ENCODE measurements at places on chromosomes 12 and 14.

DNA sequence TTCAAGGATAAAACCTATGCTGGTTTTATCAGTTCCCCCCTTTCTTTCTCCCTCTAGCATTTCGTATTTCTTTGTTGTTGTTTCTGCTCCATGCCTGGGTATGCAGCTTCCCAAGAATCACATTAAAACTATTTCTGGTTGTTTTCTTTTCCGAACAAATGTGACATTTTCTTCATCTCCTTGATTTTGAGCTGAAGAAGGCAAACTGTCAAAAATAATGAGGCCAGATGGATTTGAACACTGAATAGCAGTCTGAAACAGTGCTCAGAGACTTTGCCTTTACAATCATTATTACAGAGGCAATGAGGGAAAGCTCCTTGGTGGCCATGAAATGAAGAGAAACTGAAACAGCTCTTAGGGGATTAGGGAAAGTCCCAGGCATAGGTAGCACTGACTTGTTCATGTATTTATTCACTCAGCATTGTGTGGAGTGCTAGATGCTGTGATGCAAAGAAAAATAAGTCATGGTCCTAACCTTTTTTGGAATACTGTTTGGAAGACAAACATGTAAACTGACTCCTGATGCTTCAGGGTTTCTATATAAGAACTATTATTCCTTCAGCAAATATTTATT lies 319.5 kb downstream of the FUT8 start:
- no peak for DNase-seq

GRCh38 chr12:57733928-57734327 lies 4.6 kb downstream of the AGAP2 start:
- no peak for DNase-seq

DNA sequence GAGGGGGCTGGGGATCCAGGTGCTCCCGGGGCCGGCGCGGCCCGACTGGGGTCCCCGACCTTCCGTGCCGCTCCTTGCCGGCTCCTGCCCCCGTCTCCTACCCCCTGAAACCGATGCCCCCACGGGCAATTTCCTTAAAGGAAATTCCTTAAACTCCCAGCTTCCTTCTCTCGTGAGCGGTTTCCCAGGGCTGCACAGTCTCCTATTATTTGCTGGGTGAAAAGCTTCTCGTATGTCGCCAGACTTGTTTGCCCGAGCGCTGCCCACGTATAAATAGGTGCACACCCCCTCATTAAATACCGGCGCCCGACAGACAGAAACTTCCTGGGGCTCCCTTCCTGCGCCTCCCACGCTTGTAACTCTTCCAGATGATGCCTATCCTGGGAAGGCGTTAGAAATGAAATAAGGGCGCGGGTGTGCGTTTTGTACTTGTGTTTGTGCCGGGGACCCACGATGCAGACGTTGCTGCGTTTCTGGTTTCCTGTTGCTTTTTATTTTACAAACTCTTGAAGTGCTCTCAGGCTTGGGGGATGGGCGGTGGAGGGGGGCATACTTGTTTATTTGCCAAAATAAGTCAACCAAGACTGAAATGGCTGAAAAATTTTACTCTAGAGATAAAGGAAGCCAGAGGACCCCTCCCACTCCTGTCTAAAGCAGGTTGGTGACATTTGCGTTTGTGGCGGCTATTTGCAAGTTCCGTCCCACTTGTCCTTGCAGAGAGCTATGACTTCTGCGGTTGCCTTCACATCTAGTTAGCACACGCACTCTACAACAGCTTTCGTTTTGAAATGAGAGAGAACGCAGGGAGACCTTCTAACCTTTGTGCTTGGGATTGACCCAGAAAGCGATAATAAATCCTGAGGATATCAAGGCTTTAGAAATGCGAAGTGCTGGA lies 1.0 kb downstream of the HIP1R start:
- DNase-seq: peak; percentile 62

DNA sequence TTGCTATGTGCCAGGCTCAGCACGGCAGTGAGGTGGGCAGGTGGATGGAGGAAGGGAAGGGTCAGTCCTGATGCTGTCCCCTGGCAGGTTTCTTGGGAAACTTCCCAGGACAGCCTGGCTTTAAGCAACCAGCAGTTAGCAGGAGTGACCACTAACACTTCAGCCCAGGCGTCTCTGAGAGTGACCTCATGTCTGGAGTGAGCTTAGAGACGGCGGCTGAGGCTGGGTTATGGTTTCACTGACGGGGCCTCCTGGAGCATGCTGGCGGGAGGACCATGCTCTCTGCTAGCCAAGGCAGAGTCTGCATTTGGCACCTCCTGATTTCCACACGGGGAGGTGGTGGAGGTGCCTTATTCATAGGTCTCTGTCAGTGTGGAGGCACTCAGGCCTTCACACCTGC lies 2.5 kb downstream of the HHIPL1 start:
- no peak for DNase-seq

DNA sequence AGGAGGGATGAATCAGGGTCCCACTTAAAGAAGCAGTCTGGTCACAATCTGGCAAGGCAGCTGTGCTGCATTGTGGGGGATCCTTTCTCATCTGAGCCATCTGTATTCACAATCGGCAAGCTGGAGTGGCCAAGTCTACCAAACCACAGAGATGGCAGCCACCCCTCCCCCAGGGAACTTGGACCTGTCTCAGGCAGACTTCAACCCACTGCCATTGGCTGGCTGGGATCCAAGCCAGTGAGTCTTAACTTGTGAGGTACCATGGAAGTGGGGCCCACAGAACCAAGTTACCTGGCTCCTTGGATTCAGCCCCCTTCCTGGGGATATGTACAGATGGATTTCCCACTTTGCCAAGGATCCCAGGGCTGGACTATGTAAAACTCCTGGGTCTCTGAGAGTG lies 196.8 kb downstream of the SLC16A7 start:
- DNase-seq: no peak

- DNase-seq: no peak
Measured at GRCh38 chr12:92272061-92272964, 126.7 kb upstream of the BTG1 start.

- no peak for DNase-seq
Measured at GRCh38 chr14:51396222-51396815, 156.3 kb downstream of the TMX1 start.

GRCh38 chr14:99699861-99700260 lies 15.8 kb downstream of the CYP46A1 start:
- DNase-seq: no peak

- no peak for DNase-seq
Measured at GRCh38 chr12:43098071-43098470, 453.9 kb downstream of the ADAMTS20 start.

- DNase-seq: no peak
Measured at GRCh38 chr12:124812979-124813378, 50.7 kb downstream of the SCARB1 start.

DNA sequence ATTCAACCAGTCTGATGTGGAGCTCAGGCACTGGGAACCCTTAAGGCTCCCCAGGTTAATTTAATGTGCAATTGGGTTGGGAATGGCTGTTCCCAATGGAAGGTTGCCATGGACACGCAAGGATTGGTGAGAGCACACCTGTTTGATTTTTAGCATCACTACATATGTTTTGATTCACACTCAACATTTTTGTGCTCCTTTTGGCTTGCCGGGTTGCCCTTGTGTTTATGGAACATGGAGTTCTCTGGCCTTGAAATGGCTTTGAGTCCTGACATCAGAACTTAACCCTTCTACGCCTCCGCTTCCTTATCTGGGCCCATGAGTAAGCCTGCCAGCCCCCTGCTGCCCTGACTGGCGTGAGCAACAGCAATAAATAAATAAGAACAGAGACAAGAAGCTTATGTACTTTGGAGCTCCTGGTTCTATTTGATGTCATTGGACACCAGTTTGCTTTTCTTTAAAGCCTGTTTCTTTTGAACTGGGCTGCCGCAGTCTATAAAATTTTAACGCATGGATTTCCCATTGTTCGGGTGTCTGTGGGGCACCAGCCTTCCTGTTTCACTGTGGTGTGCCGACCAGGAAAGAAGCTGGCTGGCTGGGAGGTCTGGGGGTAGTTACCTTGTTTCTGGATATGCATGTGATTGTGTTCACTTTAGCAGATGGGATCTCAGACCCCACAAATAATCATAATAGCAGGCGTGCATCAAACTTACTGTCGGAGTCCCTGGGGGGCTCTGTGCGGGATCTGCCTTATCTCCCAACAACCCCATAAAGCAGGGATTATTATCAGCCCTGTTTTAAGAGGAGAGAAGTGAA lies 27.8 kb downstream of the TBX3 start:
- no peak for DNase-seq

- DNase-seq: no peak
Measured at GRCh38 chr12:74889563-74890236, 319.9 kb downstream of the KCNC2 start.

GRCh38 chr14:75258803-75259509 lies 19.7 kb upstream of the FOS start:
- DNase-seq: peak; percentile 96

GRCh38 chr12:131865180-131865875 lies 29.1 kb upstream of the ULK1 start:
- DNase-seq: no peak

GRCh38 chr12:89863968-89864367 lies 155.3 kb upstream of the ATP2B1 start:
- no peak for DNase-seq

DNA sequence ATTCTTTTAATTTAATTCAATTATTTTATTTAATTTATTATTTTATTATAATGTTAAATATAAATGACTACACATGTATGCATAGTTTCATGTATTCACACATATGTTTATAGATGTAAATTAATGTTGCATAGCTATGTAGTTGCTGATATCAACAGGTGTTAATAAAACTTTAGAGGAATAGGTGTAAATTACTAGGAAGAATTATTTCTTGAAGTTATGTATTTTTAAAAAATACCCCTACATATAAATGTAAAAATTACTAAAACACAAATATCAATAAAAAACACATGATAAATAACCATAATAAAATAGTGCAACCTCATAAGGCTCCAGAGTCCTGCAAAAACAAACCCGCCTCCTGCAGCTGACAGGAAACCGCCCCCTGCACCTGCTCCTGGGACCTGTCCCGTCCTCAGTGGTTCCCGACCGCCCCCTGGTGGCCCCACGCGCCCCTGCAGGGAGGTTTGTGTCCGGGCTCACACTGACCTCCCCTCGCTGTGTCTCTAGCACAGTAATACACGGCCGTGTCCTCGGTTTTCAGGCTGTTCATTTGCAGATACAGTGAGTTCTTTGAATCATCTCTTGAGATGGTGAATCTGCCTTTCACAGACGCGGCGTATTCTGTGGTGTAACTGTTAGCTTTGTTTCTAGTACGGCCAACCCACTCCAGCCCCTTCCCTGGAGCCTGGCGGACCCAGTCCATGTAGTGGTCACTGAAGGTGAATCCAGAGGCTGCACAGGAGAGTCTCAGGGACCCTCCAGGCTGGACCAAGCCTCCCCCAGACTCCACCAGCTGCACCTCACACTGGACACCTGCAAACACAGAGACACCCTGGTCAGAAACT lies 1264.0 kb downstream of the TMEM121 start:
- peak; percentile 92 for DNase-seq

DNA sequence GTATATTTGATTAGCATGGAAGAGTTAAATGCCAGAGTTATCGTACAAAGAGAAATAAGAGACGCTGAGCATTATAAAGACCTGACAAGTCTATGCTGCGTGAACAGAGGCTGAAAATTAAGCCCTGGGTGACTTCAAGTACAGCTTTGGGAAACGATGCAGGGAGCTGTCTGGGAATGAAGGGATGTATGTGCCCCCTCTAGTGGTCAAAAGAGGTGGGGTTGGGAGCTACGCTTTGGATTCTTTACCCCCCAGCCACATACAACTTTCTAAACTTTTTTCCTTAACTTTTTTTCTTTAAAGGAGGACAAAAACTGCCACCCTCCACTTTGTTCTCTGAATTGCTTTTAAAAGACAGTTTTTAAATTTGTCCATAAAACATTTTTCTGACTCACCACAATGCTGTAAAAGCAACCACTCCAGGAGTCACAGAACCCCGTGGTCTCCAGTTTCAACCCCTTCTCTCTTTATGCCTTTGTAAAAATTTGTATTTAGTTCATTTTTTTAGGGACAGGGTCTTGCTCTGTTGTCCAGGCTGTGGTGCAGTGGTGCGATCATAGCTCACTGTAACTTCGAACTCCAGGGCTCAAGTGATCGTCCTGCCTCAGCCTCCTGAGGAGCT lies 59.4 kb downstream of the ZNF664 start:
- no peak for DNase-seq

GRCh38 chr12:42691991-42692557 lies 102.5 kb upstream of the PRICKLE1 start:
- DNase-seq: no peak

DNA sequence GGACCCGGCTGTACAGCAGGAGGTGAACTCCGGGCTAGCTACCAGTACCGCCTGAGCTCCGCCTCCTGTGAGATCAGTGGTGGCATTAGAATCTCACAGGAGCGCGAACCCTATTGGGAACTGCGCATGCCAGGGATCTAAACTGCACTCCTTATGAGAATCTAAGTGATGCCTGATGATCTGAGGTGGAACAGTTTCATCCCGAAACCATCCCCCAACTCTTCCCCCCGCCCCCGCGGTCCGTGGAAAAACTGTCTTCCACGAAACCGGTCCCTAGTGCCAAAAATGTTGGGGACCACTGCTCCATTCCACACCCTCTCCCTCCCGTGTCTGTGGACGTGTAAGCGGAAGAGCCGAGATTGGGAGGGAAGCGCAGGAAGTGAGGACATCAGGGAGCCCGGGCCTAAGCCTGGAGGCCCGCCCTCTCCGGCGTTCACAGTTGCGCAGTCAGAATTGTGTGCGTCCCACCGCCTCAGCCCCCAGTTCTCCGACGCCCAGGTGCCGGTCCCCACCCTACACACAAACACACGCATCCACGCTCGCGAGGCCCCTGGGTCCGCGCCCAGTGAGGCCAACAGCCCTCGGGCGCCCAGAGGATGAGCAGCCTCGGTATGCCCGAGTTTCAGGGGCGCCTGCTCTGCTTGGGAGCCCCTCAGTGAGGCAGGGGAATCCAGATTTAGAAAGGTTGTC lies 1.8 kb upstream of the RNASE4 start:
- peak; percentile 83 for DNase-seq

DNA sequence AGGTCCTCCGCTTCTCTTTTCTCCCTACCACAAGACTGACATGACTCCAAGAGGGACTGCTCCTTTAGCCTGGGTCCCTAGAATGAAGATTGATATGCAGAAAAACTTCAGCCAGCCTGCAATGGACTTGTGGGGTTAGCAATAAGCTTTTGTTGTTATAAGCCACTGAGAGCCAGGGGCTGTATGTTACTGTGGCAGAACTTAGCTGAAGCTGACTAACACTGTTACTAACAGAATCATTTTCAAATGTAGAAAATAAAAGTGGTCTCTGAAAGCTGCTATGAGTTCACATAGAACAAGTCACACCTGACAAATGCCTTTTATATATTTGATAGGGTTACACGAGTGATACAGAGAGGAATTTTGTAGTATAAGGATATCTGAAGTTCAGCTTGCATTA lies 13.6 kb upstream of the RFLNA start:
- DNase-seq: no peak

GRCh38 chr14:32472512-32473463 lies 143.7 kb downstream of the AKAP6 start:
- DNase-seq: no peak

GRCh38 chr14:101761881-101762529 lies 496 bp downstream of the PPP2R5C start:
- peak; percentile 60 for DNase-seq

- DNase-seq: no peak
Measured at GRCh38 chr14:47596860-47597259, 78.5 kb downstream of the MDGA2 start.

- no peak for DNase-seq
Measured at GRCh38 chr14:28813810-28814209, 47.2 kb downstream of the FOXG1 start.

- no peak for DNase-seq
Measured at GRCh38 chr12:2456813-2457186, 338.0 kb upstream of the FKBP4 start.

- DNase-seq: no peak
Measured at GRCh38 chr12:107129315-107129930, 36.1 kb upstream of the CRY1 start.

GRCh38 chr14:67526676-67527459 lies 6.2 kb upstream of the PLEKHH1 start:
- peak; percentile 54 for DNase-seq
